ENCODE measurements at places on chromosomes 16 and 17. TPM values are rescaled to one million over a fixed set of nuclear protein-coding genes. Genes with fewer than 3 reads are reported as not detected.
A peak's percentile ranks its signal among the peaks of the same experiment; 100 is the strongest.

TNFSF12 gene
- 9.2 TPM for total RNA-seq

UTS2R gene
- total RNA-seq, result not detected

DNA sequence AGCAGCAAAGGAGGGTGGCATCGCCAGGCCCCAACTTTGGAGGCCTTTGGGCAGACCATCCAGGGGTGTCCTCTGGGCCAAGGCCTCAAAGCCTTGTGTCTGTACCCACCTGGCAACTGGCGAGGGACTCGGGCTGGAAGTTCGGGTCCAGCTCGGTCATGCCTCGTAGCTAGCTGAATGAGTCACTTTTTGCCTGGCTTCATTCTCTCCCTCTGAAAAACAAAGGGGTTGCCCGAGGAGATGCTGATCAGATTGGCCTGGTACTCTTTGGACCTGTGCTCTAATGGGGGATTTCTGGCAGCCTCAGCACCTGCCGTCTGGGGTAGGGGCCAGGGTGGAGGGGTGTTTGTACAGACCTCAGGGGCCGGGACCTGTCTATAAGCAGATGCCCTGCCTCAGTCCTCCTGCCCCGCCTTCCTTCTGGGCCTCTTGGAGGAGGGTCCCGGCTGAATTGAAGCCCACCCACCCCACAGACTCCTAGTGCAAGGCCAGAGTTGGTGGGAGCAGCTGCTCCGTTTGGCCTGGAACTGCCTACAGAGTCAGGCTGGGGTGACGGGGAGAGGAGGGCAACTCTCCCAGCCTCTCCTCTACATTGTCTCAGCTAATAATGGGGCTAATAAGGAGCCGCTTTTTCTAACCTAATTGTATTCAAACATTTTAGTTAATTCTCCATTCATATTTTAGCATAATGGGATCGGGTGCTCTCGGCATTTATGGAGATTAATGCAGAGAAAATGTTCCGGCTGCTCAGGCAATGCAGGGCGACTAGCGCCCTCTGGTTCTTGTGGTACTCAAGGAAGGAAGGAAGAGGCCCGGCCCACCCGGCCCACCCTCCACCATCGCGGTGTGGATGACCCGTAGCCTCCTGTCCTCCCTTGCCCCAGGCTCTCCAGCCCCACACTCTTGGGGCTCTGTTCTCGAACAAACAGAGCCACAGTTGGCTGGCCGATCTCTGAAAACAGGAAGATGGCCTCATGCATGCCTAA lies 21.4 kb upstream of the ABCC3 start:
- DNase-seq, result no peak

DNA sequence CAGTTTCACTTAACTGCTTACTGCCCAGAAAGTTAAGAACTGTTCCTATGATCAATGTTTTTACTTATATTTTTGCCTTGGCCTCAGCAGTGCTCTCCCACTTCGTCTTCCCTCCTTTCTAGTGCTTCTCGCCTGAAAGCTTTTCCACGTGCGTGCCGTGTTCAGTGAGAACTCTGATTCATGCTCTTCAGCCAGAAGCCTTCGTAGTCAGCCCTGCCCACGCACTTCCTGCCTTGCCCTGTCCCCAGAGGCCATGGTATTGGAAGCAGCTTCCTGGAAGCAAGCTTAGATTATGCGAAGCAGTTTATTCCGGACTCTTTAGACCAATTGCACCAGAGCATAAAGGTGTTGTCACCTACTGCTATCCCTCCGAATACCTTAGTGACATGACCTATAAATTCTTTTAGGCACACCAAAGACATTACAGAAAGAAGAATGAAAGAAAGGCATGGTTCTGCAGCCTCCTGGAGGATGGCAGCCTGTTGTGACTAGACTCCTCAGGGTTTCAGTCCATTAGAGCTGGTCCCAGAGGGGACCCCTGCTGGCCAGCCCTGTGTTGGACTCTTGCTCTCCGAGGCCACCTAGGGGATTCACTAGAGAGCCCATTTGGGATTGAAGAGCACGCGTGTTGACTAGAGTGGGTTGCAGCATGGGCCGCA lies 105.2 kb downstream of the RPTOR start:
- peak; percentile 89 for DNase-seq

PPY gene
- total RNA-seq, result not detected

DNA sequence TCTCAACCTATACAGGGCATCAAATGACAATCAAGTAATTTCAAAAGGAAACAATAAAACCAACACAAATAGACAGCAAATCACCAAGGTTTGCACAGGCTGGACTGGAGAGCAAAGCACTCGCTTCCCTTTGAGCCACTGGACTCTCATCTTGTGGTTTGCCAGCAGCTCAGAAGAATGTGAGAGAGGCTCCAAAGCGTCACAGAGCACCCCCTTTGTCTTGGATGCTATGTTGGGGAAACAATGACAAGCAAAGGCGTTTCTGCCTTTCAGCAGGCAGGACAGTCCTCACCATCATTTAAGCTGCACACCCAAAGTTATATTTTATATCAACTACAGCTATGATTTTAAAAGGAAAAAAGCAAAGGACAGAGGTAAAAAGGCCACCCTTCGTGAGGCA lies 13.2 kb downstream of the SLC6A4 start:
- no peak for DNase-seq

GRCh38 chr16:988471-989353 lies 7.1 kb downstream of the SOX8 start:
- DNase-seq, result no peak

DNA sequence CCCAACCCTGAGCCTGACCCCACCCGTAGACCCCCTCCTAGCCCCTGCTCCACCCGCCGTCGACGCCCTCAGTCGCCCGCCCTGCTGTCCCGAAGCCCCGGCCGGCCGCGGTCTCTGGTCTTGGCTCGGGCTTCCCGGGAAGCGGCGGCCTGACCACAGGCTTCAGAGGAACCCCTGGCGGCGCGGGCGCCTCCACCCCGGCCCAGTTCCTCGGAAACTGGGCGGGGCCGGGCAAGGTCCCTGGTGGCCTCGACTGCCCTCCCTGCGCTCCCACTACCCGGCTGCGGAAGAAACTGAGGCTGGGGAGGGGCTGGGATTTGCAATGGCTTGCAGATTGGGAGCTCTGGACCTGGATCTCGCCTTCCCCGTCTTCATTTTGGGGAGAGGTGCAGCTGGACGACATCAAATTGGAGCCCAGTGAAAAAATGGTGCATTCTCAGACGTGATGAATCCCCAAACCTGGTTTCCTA lies 692 bp upstream of the SOCS1 start:
- DNase-seq, result peak; percentile 79

GRCh38 chr17:69567130-69567529 lies 152.6 kb downstream of the MAP2K6 start:
- no peak for DNase-seq

DNA sequence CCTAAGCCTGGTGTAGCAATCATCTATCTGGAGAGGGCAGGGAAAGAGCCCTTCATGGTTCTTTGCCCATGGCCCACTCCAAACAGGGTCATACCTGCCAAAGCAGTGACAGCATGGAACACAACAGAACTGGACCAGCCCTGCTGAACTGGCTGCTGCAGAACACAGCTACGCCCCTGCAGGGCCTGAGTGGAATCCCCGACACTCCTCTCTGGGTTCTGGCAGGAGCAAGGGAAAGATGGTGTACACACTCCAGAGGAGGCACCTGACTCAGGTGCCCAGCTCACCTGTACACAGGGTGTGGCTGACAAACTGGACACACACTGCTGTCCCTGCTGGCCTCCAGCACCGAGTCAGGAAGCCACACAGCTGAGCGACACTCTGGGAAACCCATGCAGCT lies 19.8 kb downstream of the MIEF2 start:
- DNase-seq, result no peak

HBQ1 gene
- not detected for total RNA-seq

GRCh38 chr16:3623642-3624041 lies 12.2 kb upstream of the SLX4 start:
- DNase-seq, result no peak

DNA sequence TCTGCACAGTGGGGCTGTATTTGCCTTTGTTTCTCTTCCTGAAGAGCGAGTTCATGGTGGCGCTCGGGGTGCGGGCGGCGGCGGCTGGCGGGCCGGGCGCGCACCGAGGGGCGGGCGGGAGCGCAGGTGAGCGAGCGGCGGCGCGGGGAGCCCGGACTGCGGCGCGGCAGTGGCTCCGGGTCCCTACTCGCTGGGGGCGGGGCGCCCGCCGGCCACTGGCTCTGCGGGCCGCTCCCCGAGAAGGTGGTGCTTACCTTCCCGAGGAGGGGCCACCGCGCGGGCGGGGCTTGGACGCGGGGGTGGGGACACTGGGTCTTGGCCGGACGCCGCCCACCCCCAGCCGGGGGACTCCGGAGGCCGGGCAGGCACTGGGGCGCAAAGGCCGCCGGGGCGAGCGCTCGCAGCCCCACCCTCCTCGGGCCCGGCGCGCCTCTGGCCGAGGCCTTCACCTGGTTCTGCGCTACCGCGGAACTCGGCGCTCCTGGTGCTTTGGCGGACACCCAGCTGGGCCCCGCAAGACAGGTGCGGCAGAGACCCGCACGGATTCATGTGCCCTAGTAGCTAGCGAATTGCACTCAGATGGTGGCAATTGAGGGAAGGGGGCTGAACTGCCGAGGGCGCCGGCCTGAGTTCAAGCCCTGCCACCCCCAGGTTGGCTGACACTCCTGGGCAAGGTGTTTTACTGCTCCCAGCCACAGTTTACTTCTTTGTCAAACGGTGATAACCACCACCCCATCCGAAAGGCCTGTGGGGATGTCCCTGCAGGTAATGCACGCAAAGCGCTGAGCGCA lies at the start of gene PPL:
TSS of gene PPL (minus strand) at position 158 of the 791 bp plus-strand sequence. CDS start at position 55, 103 bp downstream.
- no peak for DNase-seq

DNA sequence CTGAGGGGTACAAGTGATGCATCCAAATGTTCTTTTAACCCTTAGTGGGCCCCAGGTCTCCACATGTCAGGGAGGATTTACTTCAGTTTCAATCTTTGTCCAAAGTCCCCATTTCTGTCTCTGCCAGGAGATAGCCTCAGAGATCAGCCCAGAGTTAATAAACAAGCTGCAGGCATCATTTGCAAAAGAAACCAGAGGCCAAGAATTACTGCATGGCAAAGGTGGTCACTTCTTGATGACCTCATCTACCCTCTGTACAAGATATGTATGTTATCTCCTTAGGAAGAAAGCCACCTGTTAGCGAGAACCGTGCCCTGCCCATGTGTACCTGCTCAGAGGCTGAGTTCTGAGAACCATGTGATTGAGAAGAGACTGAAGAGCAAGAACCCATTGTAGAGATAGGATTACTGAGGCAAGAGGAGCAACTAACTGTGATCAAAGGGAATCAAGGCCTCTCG lies 40.3 kb downstream of the SALL1 start:
- DNase-seq, result no peak

ALDH3A2 gene
- 44.2 TPM for total RNA-seq

GRCh38 chr17:8997994-8998628 lies 23.2 kb upstream of the NTN1 start:
- DNase-seq, result peak; percentile 40

DNA sequence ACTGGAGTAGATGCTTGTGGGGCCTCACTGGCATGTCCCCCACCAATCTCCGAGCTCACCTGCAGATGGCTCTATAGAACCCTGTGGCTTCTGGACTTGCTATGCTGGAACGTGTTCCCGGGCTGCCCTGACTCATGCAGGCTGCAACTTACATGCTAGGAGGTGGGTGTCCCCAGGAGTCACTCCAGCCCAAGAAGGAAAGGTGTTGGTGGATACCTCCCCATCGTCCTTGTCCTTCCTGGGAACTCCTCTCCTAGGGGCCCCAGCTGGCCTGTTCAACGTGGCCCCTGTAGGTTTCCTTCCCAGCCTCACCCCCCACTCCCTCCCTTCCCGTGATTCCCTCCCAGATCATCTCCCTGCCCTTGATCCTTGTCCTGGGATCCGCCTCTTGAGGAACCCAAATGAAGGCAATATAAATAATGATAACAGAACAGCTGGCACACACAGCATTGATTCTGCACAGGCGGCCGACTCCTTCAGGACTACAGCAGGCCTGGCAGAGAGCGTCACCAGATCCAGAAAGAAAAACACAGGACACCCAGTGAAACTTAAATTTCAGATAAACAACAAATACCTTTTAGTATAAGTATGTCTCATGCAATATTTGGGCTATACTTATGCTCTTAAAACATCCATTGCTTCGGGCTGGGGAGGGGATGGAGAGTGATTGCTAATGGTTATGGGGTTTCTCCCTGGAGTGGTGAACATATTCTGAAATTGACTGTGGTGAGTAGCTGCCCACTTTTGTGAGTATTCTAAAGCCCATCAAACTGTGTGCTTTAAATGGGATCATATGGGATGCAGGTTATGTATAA lies 221.1 kb upstream of the GSE1 start:
- no peak for DNase-seq

PIRT gene
- total RNA-seq, result not detected

ADAD2 gene
- not detected for total RNA-seq

DNA sequence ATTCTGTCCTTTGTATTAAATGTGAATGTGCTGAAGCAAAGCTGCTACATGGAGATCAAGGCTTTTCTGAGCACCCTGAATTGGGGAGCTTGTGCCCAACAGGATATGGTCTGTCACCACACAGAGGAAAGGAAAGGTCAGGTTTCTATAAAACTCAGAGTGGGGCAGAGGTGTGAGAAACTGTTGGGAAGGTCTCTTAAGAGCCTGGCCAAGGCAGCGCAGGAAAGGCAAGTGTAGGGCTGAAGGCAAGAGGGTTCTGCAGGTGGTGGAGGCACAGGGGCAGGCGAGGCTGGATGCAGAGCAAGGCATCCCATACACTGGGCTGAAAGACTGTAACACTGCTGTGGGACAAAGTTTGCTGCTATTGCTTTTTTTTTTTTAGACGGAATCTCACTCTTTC lies 8.1 kb downstream of the COX6A2 start:
- DNase-seq, result no peak

GRCh38 chr16:86277221-86277620 lies 233.1 kb upstream of the FOXF1 start:
- no peak for DNase-seq

GRCh38 chr17:76147211-76148014 lies 6.4 kb upstream of the FOXJ1 start:
- peak; percentile 22 for DNase-seq

DNA sequence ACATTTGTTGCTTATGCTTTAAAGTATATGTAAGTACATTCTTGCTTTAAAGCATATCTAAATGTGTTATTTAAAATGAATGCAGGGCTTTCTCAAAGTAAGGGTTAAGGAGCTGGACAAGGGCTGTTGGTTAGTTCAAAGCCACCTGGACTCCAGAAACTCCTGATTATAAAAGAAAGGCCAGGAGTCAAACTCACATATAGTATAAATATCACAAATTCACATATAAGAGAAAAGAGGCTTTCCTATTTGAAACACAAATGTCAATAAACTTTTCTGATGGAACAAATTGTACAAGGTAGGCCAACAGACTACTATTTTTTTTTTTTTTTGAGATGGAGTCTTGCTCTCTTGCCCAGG lies 84.5 kb upstream of the CORO6 start:
- DNase-seq, result no peak

- DNase-seq, result no peak
Observed at GRCh38 chr16:14338969-14339368, 267.9 kb downstream of the MRTFB start.

SEPTIN1 gene
- total RNA-seq, result not detected

INCA1 gene
- not detected for total RNA-seq

- no peak for DNase-seq
Observed at GRCh38 chr16:47016700-47017133, 43.2 kb upstream of the DNAJA2 start.

DNA sequence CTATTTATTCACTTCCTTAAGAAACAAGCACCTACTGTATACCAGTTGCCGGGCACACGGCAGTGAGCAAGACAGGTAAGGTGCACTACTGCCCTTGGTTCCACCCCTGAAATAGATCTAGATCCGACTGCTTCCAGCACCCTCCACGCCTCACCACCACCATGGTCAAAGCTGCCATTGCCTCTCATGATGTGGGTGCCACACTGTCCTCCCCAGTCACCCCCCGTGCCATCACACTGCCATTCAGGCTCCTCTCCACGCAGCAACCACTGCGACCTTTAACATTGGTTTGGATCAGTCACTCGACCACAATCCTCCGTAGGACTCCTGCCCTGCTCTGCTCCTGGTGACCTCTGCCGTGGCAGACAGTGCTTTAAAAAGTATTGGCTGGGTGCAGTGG lies 226.8 kb downstream of the CPPED1 start:
- no peak for DNase-seq
